ENCODE measurements at places on chromosomes 1 and 21.

DNA sequence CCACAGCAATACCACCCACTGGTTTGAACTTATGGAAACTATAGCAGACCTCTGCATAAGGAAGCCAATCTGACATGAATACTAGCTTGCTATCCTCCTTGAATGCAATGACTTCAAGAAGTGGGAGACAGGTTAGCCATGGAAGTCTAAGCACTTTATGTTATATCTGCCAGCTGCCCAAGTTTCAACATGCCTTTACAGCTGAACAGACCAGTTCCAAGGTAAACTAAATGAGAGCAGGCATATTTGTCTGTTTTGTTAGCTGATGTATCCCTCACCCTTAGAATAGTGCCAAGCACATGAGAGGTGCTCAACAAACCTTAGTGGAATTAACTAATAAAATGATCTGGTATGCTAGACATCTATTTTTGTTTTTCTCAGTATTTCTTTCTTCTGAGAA, 65.1 kb downstream of the ALG14 start:
- no peak for DNase-seq

GRCh38 chr1:86972262-86972661, 57.8 kb downstream of the HS2ST1 start:
- DNase-seq: no peak

DNA sequence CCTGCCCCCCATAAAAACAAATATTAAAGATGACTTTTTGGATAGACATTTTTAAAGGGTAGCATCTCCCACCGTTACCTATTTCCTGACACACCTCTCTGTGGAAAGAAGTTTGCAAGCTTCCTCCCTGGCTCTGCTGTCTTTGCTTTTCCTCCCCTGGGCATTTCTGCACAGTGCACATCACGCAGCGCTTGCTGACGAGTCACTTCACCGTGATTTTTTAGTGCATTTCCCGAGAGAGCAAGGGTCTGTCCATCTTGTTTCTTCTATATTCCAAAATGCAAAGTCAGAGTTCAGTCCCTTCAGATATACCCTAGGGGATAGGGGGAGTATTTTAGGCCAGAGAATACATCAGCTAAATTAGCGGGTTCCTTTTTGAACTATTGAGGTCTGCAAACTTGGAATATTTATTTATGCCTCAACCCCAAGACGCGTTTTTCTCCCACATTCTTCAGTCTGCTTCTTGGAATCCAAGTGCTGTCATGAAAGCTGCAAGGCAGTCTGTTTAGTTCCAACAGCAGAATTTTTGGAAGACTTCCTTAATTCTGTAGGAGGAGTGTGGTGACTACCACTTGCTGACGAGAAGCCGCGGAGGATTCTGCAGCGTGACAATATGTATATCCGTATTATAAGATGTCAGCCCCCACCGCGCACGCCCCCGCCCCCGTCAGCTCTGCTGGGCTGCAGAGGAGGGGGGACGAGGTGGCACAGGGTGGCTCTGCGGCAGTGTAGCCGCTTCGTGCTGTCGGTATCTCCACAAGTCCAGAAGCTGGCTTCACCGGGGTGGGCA, 22.4 kb downstream of the SMYD2 start:
- no peak for DNase-seq

GRCh38 chr1:51294566-51295184, 35.7 kb downstream of the TTC39A start:
- DNase-seq: no peak

GRCh38 chr1:12556368-12556930, 61.6 kb downstream of the DHRS3 start:
- DNase-seq: no peak

- peak; percentile 8 for DNase-seq
These were observed 40.2 kb upstream of the VWA5B1 start for GRCh38 chr1:20250340-20250989.

GRCh38 chr1:22295856-22296255, 153.0 kb upstream of the WNT4 start:
- no peak for DNase-seq

DNA sequence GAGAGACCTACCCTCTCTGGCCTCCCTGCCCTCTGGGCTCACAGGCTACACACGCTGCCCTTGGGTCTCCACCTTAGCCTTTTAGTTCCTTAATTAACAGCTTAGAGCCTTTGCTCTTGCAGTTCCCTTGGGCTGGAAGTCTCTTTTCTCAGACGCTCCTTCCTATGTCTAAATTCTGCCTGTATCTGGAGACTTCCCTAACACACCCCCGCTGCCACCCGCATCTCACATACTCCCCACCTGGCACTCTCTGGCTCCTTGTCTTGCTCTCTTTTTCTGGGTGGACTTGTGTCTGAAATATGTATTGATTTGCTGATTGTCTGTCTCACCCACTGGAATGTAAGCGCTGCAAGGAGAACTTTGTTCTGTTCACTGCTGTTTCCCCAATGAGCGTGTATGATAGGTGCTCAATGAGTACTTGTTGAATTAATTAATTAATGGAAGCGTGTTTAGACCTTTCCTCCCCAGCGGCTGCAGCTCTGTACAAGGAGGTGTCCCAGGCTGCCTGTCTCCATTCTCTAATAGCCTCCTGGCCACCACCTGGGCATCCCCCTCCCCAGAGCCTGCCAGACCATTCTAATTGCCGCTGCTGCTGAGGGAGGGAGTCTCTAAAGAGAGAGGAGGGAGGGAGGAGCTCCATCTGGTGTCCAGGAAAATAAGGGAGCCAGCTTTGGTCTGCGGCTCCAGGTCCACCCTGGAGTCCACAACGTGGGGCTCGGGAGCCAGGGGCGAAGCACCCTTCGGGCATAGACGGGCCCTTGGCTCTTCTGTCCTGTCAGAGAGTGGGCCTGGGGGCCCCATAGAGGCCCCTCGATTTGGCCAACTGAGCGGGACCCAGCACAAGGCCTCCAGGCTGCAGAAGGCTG, 95.4 kb downstream of the RNF220 start:
- DNase-seq: no peak

- DNase-seq: peak; percentile 27
These were observed 43.8 kb downstream of the CD53 start for GRCh38 chr1:110916669-110917306.

GRCh38 chr1:75203415-75204277, 69.5 kb downstream of the LHX8 start:
- no peak for DNase-seq

GRCh38 chr21:36450511-36450910, 29.4 kb downstream of the CLDN14 start:
- DNase-seq: no peak

DNA sequence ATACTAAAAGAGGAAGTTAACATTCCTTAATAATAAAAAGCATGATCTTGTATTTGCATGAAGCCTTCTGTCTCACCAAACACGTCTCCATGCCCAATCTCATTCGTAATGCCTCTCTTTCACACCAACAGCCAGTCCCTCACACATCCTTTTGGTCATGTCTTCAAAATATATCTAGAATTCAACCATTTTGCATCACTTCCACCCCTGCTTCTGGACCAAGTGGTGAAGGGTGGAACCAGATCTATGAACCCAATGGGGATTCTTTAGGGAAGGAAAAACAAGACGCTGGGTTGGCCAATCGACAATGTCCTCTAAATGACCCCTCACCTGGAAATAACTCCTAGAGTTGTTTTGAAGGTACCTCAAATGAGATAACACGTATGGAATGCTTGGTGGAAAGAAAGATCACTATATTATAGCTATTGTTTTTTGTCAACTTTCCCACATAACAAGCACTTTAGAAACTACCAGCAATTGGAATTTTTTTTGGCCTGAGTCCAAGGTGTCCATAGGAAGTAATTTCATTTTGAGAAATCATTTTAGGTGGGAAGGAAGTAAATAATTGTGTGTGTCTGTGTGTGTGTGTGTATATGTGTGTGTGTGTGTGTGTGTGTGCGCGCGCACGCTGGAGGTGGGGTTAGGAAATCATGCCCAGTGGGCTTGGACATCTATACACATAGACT, at the start of gene KCNA10:
Gene KCNA10 (minus strand): TSS at position 51 of the 686 bp plus-strand sequence. CDS start 388 bp downstream, outside the sequence.
- DNase-seq: no peak

DNA sequence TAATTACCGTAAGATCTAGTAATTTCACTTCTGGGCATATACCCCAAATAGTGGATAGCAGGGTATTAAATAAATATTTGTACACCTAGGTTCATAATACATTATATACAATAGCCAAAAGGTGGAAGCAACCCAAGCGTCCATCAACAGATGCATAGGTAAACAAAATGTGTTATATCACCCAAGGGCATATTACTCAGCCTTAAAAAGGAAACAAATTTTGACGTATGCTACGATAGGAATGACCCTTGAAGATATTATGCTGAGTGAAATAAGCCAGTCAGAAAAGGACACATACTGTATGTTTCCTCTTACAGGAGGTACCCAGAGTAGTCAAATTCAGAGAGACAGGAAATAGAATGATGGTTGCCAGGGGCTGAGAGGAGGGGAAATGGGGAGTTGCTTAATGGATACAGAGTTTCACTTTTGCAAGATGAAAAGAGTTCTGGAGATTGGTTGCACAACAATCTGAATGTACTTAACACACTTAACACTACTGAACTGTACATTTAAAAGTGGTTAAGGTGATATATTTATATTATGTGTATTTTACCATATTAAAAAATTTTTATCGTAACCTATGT, 36.6 kb upstream of the KCTD3 start:
- no peak for DNase-seq

GRCh38 chr1:18707696-18708257, 77.1 kb downstream of the PAX7 start:
- DNase-seq: no peak

DNA sequence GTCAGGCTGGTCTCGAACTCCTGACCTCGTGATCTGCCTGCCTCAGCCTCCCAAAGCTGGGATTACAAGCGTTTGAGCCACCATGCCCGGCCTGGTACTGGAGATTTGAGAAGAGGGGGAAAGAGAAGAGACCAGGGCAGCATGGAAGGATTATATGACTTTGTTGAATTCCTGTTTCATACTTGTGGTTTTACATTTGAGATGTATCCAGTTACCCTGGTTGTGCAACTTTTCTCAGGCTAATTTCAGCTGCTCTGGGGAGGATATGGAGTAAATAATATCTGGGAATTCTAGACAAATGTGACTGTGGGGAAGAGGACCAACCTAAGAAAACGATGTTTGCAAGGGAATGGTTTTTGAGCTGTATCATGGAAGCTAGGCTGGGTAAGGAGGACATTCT, 89.5 kb upstream of the GREM2 start:
- no peak for DNase-seq

- DNase-seq: no peak
These were observed 15.7 kb upstream of the RCAN1 start for GRCh38 chr21:34630536-34631143.

- DNase-seq: no peak
These were observed 1.4 kb downstream of the TENT5B start for GRCh38 chr1:27011058-27011764.

DNA sequence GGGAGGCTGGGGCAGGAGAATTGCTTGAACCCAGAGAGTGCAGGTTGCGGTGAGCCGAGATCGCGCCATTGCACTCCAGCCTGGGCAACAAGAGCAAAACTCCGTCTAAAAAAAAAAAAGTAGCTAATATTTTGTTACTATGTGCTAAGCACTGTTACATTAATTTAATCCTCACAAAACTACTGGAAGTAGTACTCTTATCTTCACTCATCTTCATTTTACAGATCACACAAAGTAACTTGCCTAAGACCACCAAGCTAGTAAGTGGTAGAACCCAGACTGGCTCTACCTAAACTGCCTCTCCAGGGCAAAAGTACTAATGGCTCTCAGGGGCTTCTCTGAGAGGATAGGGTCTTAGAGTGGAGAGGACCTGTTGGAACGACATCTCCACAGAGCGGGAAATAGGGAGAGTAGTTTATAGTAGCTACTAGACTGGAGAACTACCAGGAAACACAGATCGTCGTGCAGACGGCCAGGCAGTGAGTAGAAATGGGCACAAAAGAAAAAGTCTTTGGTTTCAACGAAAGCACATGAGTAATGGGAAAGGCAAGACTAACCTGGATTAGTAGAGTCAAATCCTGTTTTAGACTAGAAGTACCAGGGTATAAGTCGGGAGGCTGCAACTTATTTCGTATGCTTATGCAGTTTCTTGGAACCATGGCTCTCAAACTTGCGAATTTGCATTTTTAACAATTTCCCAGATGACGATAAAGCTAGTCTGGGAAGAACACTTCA, 1.4 kb downstream of the CLCC1 start:
- no peak for DNase-seq

GRCh38 chr1:110319332-110320167, 19.6 kb upstream of the RBM15 start:
- DNase-seq: no peak

DNA sequence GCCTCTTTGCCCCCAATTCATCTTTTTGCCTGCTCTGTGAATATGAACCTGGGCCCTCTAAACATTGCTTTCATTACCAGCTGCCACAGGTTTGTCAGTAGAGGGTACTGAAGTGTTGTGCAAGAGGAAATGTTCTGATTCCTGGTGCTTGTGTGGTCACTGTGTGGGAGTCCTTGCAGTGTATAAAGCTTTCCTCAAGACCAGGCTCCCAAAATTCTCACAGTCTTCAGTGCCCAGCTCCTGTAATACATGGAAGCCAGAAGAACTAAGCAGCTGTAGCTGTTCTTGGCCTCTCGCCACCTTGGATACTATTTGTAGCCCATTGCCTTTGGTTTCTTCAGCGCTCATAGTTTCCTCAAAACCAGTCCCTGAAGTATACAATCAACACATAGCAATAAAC, 1046.2 kb downstream of the BRINP3 start:
- DNase-seq: no peak

DNA sequence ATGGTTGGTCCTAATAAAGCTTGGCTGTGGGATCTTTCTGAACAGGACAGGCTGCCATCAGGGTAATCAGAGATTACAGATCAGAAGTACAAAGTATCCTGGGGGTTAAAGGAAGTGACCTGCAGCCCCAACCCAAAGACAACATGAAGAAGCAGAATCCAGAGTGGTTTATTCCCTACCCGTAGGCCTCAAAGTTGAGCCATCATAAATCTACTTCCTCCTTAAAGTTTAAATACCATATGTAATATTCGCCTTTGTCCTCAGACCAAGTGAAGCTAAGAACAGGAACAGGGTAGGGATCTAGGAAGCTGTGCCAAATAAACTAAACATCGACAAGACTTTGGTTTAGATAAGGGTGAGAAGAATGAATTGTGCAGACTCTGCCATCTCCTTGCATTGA, 15.9 kb upstream of the DHX9 start:
- no peak for DNase-seq

GRCh38 chr21:31254131-31254530, 89.9 kb downstream of the TIAM1 start:
- DNase-seq: no peak

DNA sequence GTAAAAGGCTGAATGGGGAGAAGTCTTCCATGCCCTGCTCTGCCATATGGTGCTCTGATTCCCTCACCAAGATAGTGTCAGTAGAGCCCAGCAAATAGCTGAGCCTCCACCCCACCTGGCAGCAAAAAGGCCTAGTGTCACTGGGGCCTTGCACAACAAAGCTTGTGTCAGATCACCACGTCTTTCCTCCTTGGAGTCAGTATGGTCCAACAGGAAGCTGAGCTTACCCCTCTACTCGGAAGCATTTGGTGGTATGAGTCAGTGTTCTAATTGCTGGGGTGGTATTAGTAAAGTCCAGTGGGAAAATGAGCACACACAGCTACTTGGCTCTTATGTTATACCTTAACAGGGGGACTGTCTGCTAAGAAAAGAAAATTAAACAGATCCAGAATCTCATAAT, 18.7 kb upstream of the RRP15 start:
- DNase-seq: no peak

GRCh38 chr1:200869753-200870391, 2.9 kb upstream of the GPR25 start:
- peak; percentile 34 for DNase-seq

All from activated naive CD8-positive, alpha-beta T cell treated with anti-CD3 and anti-CD28 coated beads, Interleukin-2, amount 50 U/mL, for 24 hours (primary cell).